ENCODE measurements at places on chromosomes 3 and 15.

- DNase-seq = no peak
These were observed 189.4 kb downstream of the THSD4 start for GRCh38 chr15:71304681-71305080.

- DNase-seq = no peak
These were observed 76.0 kb upstream of the SLC25A26 start for GRCh38 chr3:66144568-66145407.

- no peak for DNase-seq
These were observed 111.9 kb downstream of the SAMMSON start for GRCh38 chr3:70111411-70111810.

GRCh38 chr3:61802772-61803171, 241.4 kb downstream of the PTPRG start:
- DNase-seq = no peak

DNA sequence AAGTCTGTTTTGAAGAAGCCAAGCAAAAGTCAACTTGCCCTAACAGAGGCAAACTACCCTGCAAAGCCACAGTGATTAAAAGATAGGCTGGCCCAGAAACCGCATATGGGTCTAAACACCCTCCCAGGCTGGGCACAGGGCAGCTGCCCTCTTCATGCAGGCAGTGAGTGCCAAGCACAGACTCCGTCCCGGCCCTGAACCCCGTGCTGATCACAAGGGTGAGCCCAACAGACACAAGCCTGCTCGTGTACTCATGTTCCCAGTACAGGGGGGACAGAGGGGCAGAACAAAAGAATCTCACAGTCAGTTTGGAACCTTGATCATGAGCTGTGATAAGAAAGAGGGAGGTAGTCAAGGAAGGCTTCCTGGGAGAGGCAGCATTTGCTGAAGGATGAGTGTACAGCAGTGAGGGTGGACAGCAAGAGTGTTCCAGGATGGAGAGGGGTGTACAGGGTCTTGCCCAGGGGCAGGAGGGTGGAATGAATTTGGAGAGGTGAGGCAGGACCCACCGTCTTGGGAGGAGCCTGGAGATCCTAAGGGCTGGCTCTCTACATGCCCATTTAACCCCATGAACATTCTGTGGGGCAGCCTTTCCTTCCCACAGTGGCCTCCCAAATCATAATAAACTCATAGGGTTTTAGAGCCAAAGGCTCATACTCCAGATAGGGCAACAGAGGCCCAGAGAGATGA, 43.2 kb upstream of the PRR23E start:
- no peak for DNase-seq

GRCh38 chr3:122498152-122498551, 16.6 kb downstream of the KPNA1 start:
- DNase-seq = no peak

GRCh38 chr3:41307065-41307464, 107.8 kb downstream of the CTNNB1 start:
- no peak for DNase-seq

- DNase-seq = peak; percentile 39
These were observed 1.5 kb upstream of the PPM1M start for GRCh38 chr3:52243791-52244628.

- no peak for DNase-seq
These were observed 67.1 kb downstream of the PLOD2 start for GRCh38 chr3:146093896-146094295.

- DNase-seq = no peak
These were observed 533.5 kb downstream of the NAALADL2 start for GRCh38 chr3:175392653-175393052.

DNA sequence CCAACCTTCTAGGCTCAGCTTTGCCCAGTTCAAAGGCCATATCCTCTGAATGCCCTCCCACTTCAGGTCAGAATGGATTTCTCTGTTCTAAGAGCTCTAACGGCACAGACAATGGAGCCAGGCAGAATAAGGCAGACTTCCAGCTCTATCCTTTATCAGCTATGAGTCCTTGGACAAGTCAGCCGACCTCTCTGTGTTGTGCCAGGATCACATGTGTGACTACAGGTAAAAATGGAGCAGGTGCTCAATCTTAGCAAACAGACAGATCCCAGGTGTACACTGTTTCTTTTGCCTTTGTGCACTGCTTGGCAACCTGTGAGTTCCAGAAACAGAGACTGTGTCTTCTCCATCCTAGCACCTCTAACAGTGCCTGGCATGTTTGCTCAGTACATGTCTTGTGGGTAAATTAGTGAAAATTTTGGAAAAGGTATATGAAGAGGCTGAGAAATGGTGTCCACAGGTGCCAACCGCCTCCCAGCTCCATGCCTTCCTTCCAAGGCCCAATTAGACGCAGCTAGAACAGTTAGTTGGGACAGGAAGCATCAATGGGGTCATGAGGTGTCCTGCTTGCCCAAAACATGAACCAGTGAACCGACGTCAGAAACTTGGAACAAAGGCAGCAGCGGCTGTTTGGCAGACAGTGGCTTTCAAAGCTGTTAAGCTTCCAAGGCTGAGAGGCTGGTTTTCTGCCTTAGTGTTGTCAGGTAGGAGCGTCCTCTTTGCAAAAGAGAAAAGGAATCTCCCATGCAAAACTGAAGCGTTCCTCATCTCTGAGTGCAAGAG, 28.7 kb downstream of the TLE3 start:
- DNase-seq = no peak

GRCh38 chr15:80456517-80457492, 52.6 kb downstream of the ARNT2 start:
- DNase-seq = no peak

- peak; percentile 54 for DNase-seq
These were observed 41.2 kb upstream of the XCR1 start for GRCh38 chr3:46068501-46068900.

GRCh38 chr15:101207867-101208288, 44.0 kb downstream of the CHSY1 start:
- DNase-seq = no peak

GRCh38 chr3:131386429-131387165, 5.0 kb downstream of the NUDT16 start:
- DNase-seq = peak; percentile 24

- DNase-seq = peak; percentile 44
These were observed 52.0 kb upstream of the ULK4 start for GRCh38 chr3:42013691-42014457.

GRCh38 chr3:28188686-28189085, 52.7 kb upstream of the CMC1 start:
- no peak for DNase-seq

GRCh38 chr3:31322460-31322859, 210.3 kb upstream of the STT3B start:
- DNase-seq = no peak

DNA sequence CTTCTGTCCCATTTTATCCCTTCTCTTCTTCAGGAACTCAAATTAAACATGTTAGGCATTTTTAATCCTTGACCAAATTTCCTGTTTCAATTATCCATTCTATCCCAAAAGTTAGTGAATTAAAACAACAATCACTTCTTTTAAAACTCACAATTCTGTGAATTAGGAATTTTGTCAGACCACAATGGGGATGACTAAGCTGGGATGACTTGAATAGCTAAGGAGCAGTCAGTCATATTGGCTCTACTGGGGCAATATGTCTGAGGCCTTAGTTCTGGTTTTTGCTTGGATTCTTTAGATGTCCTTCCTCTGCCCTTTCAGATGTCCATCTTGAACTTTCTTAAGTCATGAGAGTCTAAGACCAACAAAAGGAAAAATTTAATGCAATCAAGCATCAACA, 178.2 kb upstream of the TGFBR2 start:
- no peak for DNase-seq

DNA sequence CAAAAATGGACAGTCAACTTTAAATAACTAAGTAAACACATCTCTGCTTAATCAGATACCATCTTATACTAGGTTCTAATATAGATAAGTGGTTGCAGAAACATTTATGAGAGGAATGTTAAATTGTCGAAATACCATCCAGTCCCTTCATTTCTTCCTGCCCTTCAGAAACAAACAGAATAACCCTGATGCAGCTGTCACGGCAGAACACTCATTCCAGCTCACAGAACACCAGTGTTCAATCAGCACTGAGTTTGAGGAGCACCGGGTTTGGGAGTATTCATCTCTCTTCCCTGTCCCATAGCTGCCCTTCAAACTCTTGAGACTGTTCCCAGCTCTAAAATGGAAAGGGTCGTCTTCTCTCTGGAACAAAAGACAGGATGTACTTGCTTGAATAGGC, 61.1 kb upstream of the TSEN2 start:
- no peak for DNase-seq

GRCh38 chr15:70025413-70026296, 72.1 kb downstream of the TLE3 start:
- no peak for DNase-seq

GRCh38 chr3:117600666-117601065, 891.1 kb downstream of the TUSC7 start:
- no peak for DNase-seq

GRCh38 chr15:96750361-96750760, 419.9 kb downstream of the NR2F2 start:
- DNase-seq = no peak

GRCh38 chr3:15936312-15936711, 138.5 kb upstream of the ANKRD28 start:
- no peak for DNase-seq

DNA sequence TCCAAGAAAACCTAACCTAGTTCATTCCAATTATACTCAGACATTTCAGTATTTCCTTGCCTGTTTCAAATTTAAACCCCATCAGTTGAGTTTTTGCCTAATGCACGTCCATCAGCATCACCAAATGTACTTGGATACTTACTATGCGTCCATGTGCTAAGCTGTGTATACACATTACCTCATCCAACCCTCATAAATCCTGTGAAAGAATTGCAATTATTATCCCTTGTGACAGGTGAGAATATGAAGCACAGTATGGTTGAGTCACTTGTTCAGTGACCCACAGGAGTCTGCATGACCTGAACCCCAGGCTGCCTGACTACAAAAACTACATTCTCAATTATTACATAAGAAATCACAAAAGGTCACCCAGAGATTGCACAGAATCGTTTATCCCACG, 2.5 kb downstream of the OR5K2 start:
- DNase-seq = no peak

DNA sequence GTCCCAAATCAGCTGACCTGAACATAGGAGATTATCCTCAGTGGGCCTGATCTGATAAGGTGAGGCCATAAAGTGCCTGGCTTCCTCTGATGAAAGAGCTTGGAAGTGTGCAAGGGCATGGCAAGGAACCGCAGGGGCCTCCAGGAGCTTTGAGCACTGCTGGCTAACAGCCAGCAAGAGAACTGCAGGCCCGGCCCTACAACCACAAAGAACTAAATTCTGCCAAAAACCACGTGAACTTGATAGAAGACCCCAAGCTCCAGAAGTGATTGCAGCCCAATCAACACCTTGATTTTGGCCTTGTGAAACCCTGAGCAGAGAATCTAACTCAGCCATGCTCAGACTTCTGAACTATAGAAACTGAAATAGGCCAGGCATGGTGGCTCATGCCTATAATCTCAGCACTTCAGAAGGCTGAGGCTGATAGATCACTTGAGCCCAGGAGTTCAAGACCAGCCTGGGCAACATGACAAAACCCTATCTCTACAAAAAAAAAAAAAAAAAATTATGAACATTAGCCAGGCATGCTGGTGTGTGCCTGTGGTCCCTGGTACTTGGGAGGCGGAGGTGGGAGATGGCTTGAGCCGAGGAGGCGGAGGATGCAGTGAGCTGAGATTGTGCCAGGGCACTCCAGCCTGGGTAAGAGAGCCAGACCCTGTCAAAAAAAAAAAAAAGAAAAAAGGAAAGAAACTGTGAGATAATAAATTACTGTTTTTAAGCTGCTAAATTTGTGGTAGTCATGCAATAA, 7.7 kb upstream of the DIS3L start:
- DNase-seq = no peak

DNA sequence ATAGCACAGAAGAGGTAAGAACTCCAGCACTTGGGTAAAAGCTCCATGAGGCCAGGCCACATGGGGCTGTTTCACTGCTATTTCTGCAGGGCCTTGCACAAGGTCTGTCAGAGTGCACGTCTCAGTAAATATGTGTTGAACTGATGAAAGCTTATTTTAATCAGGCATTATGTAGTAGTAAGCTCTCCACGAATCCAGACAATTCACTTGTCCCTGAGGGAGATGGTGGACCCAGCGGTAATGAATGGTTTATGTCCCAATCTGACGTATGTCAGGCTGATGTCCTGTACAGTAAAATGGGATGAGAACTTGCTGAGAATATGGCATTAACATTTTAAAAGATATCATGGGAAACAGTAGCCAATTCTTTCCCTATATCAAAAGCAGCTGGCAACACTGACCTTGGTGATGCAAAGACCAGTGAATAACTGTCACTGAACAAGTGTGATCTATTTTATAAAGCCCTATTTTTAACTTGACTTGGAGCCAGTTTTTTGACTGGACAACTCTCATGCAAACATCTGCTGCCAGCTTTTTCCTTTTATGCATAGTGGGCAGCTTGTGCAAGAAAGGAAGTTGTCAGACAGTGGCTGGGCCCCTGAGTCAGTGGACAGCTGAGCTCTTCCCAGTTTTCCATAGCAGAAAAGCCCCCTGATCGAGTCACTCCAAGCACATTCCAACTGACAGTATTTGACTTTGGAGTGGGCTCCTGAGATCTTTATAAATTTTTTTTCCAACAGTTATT, 519.8 kb upstream of the MDFIC2 start:
- no peak for DNase-seq

Data from CD4-positive, alpha-beta T cell treated with Interleukin-10 for 1 hour (primary cell).